ENCODE measurements at places on chromosomes 1 and 21. TPM values are rescaled to one million over a fixed set of nuclear protein-coding genes. Genes with fewer than 3 reads are reported as not detected.

The FCGR3A gene
- total RNA-seq, result 3.4 TPM

The MYOM3 gene
- 440 TPM for total RNA-seq

The DMBX1 gene
- not detected for total RNA-seq

The TP73 gene
- total RNA-seq, result 6.1 TPM

The KPRP gene
- total RNA-seq, result 0.21 TPM

The CFAP74 gene
- total RNA-seq, result 0.62 TPM

The AMY1A gene
- total RNA-seq, result not detected

The FMO5 gene
- total RNA-seq, result 1.5 TPM

The TSSK3 gene
- total RNA-seq, result not detected

The IGSF9 gene
- 8.7 TPM for total RNA-seq

The TRIM46 gene
- 0.72 TPM for total RNA-seq

Measured in tongue (tissue), 3 donors.